Hippocampal formation (tissue), 2 donors: ENCODE measurements at places on chromosomes 4 and X.

DNA sequence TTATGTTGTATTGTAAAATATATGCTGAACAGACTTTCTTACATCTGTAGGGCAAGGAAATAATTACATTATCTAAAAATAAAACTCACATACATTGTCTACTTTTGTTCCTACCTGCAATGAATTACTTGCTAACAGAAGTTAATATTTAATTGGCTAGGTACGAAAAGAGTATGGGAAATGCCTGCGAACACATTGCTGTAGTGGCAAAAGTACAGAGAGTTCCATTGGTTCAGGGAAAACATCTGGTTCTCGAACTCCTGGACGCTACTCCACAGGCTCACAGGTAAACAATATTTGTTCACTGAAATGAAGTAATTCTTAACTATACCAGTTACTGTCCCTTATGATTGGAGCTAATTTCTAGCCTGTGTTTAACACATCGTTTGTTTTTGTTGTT lies 837.4 kb downstream of the ADGRL3 start:
- DNase-seq, result no peak

GRCh38 chrX:10072786-10073568 lies 83.8 kb upstream of the CLCN4 start:
- no peak for DNase-seq

GRCh38 chr4:179634862-179635261 lies 2192.6 kb upstream of the AGA start:
- DNase-seq, result no peak

DNA sequence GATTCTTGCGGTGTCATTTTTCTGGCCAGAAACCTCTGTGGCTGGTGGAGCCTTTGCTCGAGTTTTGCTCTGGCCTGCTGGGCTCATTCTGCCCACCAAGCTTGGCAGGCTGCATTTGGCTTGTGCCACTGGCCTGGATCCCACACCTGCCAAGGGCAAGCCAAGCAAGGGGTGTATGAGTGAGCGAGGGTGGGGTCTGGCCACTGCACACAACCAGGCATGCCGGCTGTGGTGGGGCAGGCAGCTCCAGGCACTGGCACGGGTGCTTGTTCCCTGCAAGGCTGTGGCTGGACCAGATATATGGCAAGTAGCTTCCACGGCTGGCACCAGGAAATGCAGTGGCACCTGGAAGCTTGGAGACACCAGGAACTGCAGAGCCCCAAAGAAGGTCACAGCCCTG lies 68.6 kb upstream of the PPP3CA start:
- no peak for DNase-seq

DNA sequence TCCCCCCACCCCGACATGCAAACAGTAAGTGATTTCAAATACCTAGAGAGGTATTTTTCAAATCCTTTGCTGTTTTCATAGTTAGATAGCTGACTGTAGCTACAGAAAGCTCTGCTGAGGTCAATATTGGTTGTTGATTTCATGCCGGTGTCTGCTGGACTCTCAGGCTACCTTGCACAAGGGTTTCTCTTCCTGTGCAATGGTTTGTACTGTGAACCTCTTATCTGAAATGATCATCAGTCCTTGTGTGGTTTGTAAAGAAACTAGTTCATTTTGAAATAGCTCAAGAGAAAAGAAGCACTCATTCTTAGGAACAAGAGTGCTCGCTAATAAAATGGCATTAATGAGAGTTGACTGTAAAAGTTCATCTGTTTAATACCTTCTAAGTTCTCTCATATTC lies 2.1 kb downstream of the MTM1 start:
- no peak for DNase-seq

DNA sequence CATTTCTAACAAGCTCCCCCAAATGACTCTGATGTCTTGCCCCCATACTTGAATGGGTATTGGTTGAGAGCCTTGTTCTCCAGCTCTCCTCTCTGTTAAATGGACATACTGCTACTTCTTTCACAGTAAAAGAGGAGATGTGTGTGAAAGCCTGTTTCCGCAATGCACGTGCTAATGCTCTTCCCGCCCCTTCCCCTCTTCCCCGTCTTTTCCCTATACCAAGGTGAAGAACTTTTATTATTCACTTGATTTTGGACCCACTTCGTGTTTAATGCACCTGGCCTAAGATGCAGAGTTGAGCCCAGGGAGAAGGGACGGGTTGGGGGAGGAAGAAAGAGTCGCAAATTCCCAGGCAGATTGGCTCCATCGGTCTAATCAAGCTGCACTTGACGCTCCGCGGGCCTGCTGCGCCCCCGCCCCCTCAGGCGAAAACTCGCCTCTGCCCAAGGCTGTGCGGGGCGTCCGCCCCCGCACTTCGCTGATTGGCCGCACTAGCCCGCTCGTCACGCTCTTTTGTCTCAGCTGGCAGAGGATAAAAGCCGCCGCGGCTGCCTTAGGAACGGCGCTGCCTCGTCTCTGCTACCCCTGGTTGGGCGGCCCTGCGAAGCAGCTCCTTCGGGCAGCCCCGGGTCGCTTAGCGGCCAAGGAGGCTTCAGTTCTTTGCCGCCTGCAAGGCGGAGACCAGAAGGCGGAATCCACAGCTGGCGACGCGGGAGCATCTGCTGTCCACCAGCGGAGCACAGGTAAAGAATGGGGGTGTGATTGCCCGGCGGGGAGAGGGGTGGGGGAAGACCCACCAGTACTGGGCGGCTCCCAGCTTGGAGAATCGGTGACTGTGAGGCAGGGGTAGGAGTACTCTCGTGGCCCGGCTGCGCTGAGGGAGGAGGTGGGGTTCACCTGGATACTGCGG lies at the start of gene ZCCHC12:
TSS of gene ZCCHC12 (plus strand) at position 562 of the 910 bp plus-strand sequence. CDS start 1,421 bp downstream, outside the sequence.
- peak; percentile 21 for DNase-seq

DNA sequence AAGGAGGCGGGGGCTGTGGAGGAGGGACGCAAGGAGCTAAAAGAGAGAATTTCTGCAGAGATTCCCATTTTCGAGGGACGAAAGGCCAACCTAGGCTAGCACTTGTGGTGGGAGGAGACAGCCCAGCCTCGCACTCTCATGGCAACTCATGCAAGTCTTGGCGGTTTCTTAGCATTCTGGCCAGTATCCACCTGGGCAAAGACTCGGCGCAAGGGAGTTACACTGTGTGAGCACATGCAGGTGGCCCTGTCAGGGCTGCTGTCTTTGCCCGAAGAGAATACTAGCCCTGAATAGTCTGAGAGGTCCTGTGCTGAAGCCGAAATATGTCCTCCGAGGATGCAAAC lies 15.5 kb downstream of the MCF2 start:
- no peak for DNase-seq

DNA sequence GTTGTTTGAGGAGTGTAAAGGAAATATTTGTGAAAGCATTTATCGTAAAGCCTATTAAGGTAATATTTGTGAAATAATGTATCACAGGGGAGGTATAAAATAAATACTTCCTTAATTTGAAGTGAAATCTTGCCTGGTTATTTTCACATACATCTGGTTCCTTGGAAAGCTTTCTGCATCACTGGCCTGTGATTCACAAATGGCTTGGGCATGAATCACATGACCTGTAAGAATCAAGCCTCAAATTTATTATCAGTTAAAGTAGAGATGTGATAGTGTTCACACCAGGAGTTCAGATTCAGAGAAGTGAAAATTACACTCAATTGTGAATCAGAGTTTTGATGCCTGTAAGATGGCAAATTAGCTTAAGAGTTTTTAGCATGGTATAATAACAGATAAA lies 1911.4 kb downstream of the STIM2 start:
- DNase-seq, result no peak

DNA sequence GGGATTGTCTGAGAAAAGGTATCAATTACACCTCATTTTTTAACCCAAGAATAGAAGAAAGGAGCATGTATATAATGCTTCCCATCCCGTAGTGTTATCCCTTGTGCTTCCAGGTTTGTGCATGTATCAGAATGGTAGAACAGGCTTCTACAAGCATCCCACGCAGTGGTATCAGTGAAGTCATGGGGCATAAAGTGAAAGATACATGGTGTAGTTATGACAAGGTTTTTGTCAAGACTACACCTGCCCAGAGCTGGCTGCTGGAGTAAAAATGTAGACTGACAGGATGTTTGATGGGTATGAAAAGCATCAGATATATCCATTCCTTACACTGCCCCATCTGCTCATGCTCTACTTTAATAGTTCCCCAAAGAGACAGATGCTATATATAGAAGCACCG lies 9.5 kb downstream of the TLR1 start:
- DNase-seq, result no peak

DNA sequence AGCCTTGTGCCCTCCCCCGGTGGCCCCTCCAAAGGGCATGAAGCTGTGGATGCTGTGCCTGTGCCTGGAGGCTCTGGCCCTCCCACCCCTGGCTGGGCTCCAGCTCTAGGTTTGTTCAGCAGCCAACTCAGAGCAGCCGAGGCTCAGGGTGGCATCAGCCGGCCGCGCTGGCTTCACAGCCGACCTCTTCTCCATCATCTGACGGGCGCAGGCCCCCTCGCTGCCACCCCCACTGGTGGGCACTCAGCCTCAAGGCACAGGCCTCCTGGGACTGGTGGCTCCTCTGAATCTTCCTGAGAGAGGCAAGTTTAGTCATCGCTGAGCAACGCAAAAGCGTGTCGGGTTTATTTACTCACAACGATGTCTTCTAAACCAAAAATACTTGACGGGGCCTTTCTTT lies 46.0 kb downstream of the PCGF3 start:
- peak; percentile 27 for DNase-seq

DNA sequence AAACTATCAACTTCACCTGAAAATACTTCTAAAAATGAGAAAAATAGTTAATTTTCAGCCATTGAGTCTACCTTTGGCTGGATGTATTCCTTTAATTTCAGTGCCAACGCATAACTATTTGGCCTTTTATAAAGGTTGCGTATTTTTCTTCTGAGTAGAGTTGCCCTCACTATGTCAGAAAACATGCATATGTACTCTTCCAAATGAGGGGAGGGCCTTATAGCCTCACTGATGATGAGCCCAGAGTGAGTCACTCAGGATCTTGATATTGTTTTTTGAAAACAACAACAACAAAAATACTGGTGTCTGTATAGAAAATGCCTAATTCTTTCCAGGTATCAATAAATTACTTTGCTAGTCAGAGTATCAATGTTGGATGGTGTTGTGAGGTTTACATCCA lies 349.3 kb downstream of the FBXO8 start:
- DNase-seq, result no peak

DNA sequence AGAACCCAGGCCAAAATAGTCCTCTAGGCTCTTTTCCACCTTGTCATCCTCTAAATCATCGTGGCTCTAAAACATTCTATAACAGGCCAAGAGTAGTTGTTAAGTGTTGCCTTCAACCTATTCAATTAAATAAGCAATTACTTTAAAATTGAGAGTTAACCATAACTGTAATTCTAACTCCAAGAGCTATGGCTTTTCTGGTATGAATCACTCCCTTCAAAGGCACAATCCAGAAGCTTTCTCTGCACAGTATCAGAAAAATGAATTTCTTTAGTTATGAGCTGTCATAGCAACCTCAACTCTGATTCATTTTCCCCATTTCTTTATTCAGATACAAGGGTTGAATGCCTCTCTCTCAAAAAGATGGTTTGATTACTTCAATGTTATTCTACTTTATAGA lies 21.7 kb downstream of the INPP4B start:
- DNase-seq, result no peak

GRCh38 chrX:71908387-71908786 lies 2.3 kb upstream of the NHSL2 start:
- DNase-seq, result no peak

DNA sequence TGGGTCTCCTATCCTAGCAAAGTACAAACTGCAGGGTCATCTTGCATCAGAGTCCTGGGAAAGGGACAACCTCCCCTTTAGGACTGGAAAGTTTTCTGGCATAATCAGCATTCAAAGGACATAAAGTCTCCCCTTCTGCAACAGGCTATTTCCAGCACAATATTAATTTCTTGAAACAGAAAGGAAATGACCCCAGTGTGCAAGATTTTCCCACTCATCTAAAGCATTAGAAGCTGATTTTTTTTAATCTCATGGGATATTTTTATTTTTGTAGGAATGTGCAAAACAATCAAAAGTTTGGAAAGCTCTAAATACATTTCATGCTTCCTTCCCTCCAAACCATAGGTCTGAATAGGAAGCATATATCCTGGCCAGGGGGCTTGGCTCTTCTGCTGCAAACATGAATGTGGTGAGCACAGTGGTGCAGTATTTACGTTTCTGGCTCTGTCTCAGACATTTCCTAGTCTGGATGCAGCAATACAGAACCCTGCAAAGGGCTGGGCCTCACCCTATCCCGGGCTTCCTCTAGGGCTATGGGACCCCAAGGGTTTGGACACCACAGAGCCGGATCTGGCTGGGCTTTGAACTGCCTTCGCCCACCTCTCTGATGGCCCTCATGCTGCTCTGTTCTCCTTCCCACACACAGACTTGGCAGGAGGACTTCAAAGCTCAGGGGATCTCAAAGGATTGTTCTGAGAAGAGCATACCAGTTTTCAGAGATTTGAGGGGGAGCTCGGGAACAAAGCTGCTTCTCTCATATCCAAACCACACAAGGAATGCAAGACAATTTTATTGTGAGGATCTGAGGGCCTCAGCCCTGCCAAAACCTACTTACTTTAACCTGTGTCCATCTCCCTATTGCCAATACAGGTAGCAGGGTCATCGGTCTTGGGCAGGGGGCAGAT lies 64.9 kb downstream of the POLR2B start:
- DNase-seq, result no peak

DNA sequence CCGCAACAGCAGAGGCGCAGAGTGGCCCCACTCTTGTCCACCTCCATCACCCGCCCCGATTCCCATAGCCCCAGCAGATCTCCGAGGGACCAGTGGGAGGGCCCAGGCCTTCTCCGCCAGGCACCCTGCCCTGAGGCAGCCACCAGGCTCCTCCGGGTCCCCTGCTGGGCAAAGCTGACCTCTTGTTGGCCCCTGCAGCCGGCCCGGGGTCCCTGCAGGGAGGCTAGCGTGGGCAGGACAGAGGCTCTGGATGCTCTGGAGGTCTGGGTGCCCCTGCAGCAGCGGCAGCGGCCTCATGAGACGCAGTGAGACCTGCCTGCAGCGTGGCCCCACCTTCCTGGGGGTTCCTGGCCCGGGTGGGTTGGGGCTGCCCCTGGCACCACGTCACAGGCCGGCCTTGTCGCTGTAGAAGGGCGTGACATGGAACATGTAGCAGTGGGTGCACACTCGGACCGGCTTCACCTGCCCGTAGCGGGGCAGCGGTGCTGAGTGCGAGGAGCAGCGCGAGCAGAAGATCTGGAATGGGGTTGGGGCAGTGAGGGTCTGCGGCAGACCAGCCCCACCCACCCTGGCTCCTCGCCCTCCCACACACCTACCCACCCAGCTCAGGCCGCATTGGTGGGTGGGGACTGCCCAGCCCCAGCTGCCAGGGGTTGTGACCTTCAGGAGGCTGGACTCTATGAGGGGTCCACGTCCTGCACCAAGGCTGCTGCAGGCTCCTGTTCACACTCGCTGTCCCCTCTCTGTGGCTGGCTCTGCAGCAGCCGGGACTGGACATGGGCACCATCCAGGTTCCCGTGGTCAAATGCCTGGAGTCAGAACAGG lies 8.6 kb upstream of the MXD4 start:
- DNase-seq, result no peak

GRCh38 chrX:18707426-18708049 lies at the start of gene PPEF1:
PPEF1 (plus strand) TSS chrX:18707645; CDS start chrX:18707781, 136 bp downstream.
- DNase-seq, result no peak

DNA sequence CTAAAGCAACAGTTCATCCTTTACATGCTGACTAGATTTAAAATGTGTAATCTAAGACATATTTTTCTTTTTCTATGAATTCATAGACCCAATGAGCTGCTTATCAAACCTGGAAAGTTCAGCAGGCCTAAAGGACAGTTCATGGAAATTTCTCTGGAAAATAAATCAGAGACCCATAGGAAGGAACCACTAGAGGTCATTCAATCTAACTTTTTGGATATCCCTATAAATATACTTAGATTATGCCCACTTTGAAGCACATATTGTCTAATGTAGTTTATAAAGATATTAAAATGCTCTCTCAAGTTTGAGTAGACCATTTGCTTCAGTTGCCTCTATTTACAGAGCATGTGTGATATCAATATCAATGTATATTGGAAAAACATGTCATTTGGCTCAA lies 473.0 kb downstream of the FAT4 start:
- DNase-seq, result no peak
